ENCODE measurements at places on chromosomes 5 and 9. TPM values are rescaled to one million over a fixed set of nuclear protein-coding genes. Genes with fewer than 3 reads are reported as not detected.

- DNase-seq: no peak
These were observed 468.9 kb downstream of the PSAT1 start for GRCh38 chr9:78765861-78766260.

DNA sequence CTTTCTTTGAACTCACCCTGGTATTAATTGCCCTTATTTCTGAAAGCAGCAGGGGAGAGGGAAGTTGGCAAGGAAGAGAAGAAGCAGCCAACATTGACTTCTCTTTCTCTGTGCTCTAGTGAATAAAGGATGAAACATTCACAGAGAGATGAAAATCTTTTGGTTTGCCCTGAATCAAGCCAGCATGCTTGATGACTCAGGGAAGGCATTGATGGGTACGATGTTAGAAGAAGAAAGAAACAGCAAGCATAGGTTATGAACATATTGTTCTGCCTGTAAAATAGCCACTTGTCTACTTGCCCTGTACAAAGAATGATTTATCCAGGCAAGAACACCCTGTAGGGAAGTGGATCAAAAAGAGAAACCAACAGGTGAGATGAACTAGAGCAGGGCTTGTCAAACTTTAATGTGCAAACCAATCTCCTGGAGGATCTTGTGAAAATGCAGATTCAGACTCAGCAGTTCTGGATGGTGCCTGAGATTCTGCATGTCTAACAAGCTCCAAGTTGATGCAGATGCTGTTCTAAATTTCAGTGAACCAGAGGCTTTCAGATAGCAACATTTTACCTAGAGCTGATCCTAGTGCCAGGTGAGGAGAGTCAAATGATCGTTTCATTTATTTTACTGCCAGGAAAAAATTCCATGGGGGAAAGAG lies 586.6 kb upstream of the TLE4 start:
- no peak for DNase-seq

DNA sequence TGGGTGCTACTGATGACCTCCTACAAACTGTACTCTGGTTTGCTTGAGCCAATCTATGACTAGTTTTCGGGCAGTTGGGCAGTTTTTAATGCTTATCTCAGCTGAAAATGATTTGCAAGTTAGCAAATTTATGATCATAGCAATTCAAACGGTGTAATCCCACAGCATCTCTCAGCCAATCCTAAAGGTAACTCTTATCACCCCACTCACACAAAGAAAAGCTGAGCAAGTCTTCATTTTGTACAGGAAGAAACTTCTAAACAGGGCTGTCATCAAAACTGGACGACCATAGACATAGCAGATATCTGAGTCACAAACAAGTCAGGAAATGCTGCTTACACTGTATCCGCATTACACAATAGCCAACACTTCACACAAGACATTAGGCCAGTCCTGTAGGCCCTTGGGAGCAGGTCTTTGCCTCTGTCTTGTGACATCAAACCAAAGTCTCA lies 2.6 kb upstream of the ENC1 start:
- DNase-seq: no peak

The RASGRF2 gene
- 3.8 TPM for total RNA-seq

The IFNA2 gene
- total RNA-seq: not detected

The PROB1 gene
- 30.6 TPM for total RNA-seq

All from tongue (tissue), 3 donors.